ENCODE measurements at places on chromosomes 13 and 19. TPM values are rescaled to one million over a fixed set of nuclear protein-coding genes. Genes with fewer than 3 reads are reported as not detected.
A peak's percentile ranks its signal among the peaks of the same experiment; 100 is the strongest.

GRCh38 chr13:108609353-108609752, 20.1 kb upstream of the MYO16 start:
- peak; percentile 4 for DNase-seq

DNA sequence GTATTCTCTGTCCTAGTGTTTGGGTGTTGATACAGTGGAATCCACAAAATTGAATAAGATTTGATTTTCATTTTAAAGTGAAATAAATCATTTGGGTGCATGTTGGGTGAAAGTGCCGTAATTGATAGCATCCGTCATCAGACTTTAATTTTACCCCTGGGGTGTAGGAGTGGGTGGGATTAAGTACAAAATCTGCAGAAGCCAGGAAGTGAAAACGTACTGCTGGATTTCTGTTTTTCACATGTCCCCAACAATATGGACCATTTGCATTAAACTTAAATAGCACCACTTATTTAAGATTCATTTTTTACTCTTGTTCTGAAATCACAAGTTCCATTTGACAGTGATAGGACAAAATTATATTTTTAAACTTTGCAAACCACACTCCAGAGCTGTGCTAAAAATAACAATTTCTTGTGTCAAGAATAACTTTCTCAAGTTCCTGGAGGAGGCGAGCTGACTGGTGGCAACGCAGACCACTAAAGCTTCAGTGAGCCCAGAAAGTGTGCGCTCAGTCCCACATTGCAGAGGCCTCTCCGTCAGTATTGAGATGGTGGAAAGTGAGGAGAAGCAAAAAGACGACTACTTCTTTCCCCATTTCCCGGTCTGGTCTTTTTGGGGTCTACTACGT, 71.3 kb downstream of the ARHGEF7 start:
- DNase-seq: no peak

DNA sequence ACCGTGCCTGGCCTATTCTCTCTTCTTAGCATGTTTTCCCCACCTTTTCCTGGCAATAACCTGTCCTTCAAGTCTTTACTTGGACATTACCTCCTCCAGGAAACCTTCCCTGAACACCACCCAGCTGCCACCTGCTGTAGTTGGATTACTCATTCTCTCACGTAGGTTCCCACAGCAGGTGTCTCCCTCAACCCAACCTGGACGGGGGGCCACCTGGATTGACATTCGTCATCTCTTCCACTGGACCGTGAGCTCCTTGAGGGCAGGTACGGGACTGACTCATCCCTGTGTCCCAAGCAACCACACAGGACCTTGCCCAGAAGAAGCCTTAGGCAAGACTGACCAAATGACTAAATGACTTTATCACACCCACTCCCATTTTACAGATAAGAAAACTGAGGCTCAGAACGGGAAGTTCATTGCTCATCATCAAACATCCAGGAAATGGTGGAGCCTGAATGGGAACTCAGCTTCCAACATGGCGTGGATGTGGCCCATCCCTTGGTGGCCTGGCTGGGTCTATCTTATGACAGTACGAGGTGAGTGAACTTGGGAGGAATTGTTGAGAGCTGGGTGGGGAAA, 3.5 kb upstream of the KLK6 start:
- DNase-seq: no peak

GRCh38 chr13:108725471-108725870, 96.1 kb downstream of the MYO16 start:
- DNase-seq: no peak

DNA sequence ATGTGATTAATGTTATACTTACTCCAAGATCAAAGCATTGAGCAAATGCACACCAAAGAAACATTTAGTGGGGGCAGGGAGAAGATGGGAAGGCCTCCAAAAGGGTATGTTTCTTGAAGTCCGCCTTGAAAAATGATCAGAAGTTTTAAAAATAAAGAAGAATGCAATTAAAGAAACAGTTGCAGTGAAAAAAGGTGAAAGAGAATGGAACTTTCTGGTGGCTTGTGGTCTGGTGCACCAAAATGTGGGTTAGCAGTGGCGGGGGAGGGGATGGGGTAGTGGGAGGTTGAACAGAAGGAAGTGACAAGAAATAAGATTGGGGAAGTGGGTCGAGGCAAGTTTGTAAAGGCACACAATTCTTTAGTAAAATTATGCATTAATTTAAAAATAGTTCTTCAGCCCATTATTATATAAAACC, 2.5 kb downstream of the LCP1 start:
- no peak for DNase-seq

- peak; percentile 54 for DNase-seq
Observed at GRCh38 chr13:64428196-64428595, 2801.9 kb downstream of the PCDH9 start.

GRCh38 chr13:91313581-91313980, 33.9 kb upstream of the MIR17HG start:
- no peak for DNase-seq

DNA sequence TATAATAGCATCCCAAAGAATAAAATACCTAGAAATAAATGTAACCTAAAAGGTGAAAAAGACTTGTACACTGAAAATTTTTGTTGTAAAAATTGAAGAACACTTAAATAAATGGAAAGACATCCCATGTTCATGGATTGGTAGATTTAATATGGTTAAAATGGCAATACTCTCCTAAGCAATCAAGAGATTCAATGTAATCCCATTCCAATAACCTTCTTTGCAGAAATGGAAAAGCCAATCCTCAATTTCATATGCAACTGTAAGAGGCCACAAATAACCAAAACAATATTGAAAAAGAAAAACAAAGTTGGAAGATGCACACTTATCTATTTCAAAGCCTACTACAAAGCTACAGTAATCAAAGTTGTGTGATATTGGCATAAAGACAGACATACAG, 17.7 kb downstream of the DZIP1 start:
- no peak for DNase-seq

DNA sequence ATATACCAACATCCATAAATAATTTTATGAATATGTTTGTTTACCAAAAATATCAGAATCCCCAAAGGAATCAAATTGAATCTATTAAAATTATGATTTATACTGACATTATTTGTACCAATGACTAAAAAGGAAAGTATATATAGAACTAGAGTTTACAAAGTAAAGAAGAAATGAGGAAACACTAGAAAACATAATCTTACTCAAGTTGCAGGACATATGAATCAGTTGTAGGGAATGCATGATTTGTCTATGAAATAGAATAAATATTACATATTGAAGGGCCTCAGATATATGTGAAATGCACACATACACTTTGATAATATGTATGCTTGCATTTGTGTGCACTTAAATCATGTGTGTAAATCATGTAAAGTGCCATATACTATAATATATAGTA, 1466.4 kb downstream of the EFNB2 start:
- DNase-seq: no peak

GRCh38 chr19:38318660-38319059, 985 bp upstream of the KCNK6 start:
- DNase-seq: no peak

DNA sequence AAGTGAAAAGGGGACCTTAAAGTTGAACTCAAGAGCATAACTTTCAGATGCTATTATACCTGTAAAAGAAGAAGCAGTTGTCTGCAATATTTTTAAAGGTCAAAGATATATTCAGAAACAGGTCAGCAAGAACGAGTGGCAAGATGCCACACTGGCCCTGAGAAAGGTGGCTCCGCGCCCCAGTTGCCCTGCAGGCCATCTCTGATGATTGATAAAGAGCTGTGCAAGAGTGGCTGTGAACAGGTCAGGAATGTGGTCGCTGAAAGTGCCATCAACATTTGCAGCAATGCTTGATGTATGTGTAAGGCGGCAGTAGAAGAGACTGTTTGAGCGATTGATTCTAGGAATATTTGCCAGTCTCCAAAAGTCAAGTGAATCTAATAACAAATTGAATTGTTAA, 664.2 kb upstream of the SLC10A2 start:
- DNase-seq: no peak

DNA sequence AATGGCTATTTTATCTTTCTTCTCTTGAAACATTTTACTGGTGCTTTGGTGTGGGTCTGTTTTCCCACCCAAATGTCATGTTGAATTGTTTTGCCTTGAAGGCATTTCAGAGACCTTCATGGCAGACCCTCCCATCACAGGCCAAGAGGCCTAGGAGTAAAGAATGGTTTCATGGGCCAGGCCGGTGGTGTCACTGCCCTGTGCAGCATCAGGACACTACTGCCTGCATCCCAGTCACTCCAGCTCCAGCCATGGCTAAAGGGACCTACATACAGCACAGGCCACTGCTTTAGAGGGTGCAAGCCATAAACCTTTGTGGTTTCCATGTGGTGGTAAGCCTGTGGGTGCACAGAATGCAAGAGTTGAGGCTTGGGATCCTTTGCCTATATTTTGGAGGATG, 326.9 kb downstream of the SLITRK5 start:
- DNase-seq: no peak

- DNase-seq: no peak
Observed at GRCh38 chr19:49985871-49986270, 24.9 kb upstream of the SIGLEC11 start.

Gene MUC16
- not detected for polyA plus RNA-seq

Gene ZNF540
- polyA plus RNA-seq: 0.65 TPM

Gene U2AF2
- 170 TPM for polyA plus RNA-seq

Gene CGB2
- polyA plus RNA-seq: not detected

All from BJ (cell line).